ENCODE measurements at places on chromosomes 12 and 14.

GRCh38 chr14:75673345-75674035, 12.4 kb downstream of the TTLL5 start:
- DNase-seq: no peak

DNA sequence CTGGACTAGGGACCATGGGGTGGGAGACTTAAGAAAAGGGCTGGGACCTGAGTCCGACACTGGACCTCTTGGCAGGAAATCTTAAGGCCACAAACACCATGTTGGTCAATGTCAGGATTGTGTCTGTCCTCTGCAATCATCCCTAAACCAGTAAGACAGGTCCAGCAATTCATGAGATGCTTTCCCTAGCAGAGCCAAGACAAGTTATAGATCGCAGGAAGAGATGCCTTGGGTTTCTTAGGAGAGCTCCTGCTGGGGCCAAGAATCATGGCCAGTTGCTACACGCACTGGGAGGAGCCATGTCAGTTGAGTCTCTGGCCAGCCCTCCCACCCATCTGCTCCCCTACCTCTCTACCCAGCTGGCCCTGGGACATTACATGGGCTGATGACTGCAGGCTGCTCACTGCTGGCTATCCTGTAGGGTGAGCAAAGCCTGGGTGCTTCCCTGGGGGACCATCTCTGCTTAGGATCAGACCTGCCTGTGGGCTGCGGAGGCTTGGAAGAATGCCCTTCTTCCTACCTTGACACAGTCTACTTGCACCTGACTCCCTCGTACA, 14.2 kb downstream of the PLEKHH1 start:
- no peak for DNase-seq

GRCh38 chr12:26466726-26467125, 271.4 kb downstream of the SSPN start:
- DNase-seq: no peak

GRCh38 chr12:30835216-30835615, 80.5 kb upstream of the CAPRIN2 start:
- no peak for DNase-seq

Data from stimulated activated CD4-positive, alpha-beta T cell treated with anti-CD3 and anti-CD28 coated beads, Interleukin-15, amount 100 ng/mL, for 48 hours (primary cell).